ENCODE measurements at places on chromosomes 13 and 19.

- DNase-seq = peak; percentile 43
Measured at GRCh38 chr19:50717026-50717723, 2.4 kb downstream of the SHANK1 start.

DNA sequence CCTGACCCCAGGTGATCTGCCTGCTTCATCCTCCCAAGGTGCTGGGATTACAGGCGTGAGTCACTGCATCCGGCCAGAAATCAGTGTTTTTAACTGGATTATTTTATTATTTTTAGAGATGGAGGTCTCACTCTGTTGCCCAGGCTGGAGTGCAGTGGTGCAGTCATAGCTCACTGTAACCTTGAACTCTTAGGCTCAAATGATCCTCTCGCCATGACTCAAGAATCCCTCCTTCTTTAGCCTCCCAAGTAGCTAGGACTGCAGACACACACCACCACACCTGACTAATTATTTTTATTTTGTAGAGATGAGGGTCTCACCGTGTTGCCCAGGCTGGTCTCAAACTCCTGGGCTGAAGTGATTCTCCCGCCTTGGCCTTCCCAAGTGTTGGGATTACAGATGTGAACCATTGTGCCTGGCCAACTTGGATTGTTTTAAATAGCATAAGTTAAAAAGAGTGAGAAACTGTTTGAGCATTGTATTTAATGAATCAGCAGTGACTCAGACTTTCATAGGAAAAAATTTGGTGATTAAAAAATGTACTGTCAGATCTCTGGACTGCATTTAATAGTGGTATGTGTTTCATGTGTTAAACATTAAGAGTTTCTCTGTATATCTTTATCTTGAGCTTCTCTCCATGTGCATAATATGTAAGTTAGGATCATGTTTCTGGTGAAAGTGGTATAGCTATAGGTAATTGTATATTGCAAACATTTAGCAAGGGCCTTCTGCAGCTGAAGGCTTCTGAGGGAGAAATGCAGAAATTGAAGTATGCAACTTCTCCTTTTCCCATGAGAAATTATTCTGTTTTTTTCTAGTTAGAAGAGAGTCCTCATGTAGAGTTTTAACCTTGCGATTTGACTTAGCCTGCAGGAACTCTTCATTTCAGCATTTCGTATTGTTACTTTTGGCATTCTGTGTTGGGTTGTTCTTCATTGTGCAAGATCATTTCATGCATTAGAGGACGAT, 121.2 kb downstream of the PCCA start:
- no peak for DNase-seq

DNA sequence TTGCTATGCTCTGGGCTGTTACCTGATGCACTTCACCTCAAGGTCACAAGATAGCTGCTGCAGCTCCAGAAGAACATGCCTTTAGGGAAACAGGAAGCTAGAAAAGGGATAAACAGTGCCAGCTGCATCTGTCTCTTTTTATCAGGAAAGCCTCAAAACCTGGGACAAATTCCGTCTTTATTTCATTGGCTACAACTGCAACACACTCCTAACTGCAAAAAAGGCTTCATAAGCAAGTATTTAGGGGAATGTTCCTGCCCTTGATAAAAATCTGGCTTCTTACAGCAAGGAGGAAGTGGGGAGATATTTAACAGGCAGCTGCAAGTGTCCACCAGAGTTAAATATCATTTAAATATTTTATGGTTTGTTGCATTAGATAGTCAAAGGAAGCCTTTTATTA, 34.2 kb upstream of the SERTM1 start:
- DNase-seq = no peak

- no peak for DNase-seq
Measured at GRCh38 chr13:63156816-63157215, 1741.2 kb upstream of the PCDH20 start.

DNA sequence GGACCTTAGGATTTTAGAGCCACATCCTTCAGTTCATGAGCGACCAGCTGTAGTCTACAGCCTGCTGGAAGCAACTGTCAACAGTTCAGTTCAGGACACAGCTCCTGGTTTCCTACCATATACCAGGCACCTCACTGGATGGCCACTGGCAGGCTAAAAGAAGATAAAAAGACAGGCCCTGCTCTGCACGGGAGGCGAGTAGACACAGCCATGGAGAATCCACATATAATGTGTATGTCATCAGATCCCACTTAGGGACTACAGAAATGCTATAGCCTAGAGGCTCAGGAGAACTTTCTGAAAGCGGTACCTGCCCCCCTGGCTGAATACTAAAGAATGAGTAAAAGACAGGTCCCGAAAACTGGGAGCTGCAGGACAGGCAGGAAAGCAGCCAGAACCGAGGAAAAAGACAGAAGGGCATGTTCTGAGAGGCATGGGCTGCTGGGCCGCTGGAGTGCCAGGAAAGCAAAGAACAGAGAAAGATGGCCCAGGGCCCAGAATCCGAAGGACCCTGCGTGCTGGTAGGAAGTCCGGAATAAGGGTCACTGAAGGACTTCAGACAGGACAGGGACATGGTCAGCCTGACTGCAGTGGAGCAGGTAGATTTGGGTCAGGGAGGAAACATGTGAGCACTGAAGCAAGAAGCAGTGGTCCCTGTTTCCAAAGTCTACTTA, 23.5 kb downstream of the DZIP1 start:
- DNase-seq = no peak

DNA sequence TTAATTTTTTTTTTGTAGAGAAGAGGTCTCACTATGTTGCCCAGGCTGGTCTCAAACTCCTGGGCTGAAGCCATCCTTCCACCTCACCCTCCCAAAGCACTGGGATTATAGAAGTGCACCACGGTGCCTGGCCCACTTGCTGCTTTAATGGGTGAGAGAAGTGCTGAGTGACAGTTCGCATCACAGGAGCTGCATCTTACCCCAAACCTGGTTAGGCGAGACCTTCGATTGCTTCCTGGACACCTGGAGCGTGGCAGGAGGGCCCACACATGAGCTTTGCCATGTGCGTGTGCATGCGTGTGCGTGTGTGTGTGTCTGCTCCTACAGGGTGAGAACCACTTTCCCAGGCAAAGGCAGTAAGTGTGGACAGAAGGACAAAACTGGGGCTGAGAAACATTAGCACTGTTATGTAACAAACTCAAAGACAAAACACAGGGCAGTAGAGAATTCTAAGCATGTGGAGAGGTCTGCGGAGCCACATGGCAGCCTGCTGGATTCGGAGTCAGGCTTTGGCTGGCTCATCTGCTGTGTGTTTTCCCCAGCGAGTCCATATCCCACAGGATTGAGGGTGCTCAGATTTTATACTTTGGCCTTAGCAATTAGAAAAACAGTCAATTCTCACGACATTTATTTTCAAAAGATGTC, 11.7 kb upstream of the MTIF3 start:
- no peak for DNase-seq

- DNase-seq = peak; percentile 14
Measured at GRCh38 chr19:31952693-31953092, 392.7 kb upstream of the ZNF507 start.

GRCh38 chr19:39826311-39826945, 7.5 kb downstream of the DYRK1B start:
- no peak for DNase-seq

DNA sequence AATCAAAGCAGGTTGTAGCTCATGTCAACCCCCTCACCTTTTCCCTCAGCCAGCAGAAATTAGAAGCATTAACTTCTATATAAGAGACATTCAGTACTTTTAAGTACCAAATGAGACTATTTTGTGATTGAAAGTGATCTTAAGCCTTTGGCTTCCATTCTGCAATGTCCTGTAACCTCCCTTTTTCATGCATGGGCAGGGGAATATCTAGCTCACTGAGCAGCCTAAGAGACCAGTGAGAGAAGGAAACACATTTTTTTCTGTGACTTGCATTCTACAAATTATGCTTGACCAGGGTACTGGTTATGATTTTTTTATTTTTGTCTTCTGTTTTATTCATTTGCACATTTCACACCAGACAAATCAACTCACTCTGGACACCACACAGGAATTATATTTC, 369.6 kb downstream of the KCTD12 start:
- no peak for DNase-seq

GRCh38 chr13:46654951-46655350, 102.0 kb downstream of the LRCH1 start:
- DNase-seq = no peak

GRCh38 chr13:111514610-111515306, 194.3 kb downstream of the TEX29 start:
- DNase-seq = no peak

GRCh38 chr13:40776681-40777165, 5.7 kb upstream of the MRPS31 start:
- DNase-seq = no peak

GRCh38 chr19:2949939-2950285, 5.1 kb upstream of the ZNF77 start:
- peak; percentile 70 for DNase-seq

GRCh38 chr19:4523306-4524110, 5.2 kb upstream of the PLIN4 start:
- DNase-seq = peak; percentile 79
